ENCODE measurements at places on chromosomes 7 and 10. TPM values are rescaled to one million over a fixed set of nuclear protein-coding genes. Genes with fewer than 3 reads are reported as not detected.

CLRN3 gene
- not detected for total RNA-seq

HOXA3 gene
- not detected for total RNA-seq

GRCh38 chr7:25624051-25624450 is 395.8 kb upstream of the NPVF start:
- no peak for DNase-seq

- DNase-seq: no peak
Measured at GRCh38 chr10:104516986-104517385, 124.1 kb upstream of the SORCS3 start.

DNA sequence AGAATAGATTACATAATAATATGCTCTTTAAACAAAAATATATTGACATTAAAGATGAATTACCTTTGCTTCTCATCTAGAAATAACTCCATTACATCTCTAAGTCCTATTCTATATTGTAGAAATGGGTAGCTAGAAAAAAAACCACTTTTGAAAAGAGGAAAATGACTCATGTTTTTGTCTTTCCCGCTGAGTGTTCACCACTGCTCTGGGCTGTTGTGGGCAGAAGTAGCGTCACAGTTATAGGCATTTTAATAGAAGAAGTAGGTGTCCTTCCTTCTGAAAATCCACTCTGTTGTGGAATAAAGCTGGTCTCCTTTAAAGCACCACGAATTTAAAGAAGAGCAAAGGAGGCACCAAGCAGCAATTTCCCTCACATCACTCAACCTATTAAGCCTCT is 117.6 kb upstream of the NFE2L3 start:
- DNase-seq: no peak

DNA sequence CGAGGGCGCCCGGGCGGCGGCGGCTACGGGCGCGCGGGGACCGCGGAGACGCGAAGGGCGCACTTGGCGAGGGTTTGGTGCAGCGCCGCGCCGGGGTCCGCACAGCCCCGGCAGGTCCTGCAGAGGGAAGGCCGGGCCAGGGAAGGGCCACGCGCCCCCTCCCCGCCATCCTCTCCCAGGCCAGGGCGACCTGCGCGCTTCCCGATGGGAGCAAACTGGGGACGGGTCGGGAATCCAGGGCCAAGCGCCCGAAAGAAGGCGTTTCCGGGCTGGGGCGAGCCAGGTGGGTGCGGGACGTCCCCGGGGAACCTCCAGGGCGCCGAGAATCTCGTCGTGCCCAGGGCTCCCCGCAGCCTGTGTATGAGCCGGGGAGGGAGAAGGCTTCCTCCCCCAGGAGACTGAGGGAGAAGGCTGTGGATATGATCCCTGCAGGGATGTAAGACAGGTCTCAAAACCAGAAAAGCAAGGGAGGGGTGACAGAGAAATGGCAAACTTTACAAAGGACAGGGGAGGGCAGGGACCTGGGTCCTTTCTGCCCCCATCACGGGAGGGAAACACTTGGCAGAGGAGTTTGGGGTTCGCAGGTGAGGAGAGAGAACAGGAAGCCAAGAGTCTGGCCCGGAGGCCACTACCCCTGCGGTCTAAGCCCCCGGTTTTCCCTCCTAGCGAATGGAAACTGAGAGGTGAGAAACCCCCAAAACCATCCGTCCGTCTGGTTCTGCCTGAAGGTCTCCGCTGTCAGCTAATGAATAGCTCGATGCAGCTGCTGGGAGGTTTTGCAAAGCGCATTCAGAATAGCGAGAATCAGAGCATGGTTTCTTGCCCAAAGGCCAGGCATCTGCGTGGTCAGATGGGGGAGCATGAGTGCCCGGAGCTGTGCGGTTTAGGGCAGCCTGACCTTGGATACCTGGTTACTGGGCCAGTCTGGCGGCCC is 674 bp downstream of the AMZ1 start:
- no peak for DNase-seq
